ENCODE measurements at places on chromosomes 4 and X.

- no peak for DNase-seq
Observed at GRCh38 chr4:1332686-1333085, 14.3 kb upstream of the UVSSA start.

DNA sequence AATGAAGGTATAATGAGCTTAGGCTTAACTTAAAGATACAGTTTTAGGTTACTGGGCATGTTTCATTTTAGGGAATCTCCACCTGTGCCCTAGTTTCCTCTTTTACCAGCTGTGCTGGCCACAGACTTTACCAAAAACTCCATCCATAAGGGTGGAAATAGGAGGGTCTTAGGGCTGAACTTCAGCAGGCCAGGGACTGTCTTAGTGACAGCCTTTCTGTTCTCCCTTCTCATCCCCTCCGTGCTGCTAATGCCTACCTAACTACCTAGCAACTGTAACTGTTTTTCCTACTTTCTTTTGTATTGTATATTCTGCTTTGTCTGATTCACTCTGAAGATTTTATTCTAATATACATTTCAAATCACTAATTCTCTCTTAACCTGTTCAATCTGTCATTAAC is 1375.3 kb downstream of the PCDH18 start:
- no peak for DNase-seq

DNA sequence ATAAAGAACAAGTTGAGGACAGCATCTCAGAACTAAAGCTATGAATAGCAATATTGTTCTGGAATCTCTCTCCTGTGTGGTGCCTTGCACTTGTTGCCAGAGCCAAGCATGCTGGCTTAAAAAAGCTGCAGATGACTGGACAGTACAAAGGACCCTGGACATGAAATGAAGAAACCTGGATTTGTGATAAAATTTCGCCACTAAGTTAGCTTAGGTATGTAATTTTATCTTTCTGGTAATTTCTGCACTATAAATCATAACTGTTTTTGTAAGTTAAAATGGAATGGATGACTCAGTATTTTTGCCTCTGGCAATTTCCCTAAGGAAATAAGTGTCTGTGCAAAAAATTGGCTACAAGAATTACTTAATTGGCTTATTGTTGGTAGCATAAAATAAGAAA is 317.2 kb downstream of the CAMK2D start:
- no peak for DNase-seq

GRCh38 chr4:13548984-13549546 is 4.8 kb upstream of the NKX3-2 start:
- peak; percentile 79 for DNase-seq

GRCh38 chr4:83574247-83574646 is 38.3 kb downstream of the GPAT3 start:
- no peak for DNase-seq

DNA sequence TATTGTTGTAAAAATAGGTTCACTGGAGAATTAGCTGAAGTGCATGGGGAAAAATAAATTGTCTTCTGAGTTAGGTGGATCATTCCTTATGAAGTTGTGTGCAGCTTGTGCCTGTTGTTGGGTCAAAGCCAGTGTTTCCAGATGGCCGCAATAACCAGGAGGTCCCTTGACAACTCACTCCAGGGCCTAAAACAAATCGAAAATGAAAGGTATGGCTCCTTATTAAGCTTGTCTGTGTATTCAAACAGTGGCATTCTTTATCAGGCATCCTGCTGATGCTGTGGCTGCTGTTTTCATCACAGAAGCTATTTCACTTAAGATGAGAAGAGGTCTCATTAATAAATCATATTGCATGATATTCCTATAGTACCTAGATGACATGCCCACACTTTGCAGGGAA is 80.2 kb downstream of the GRIA2 start:
- no peak for DNase-seq

- no peak for DNase-seq
Observed at GRCh38 chrX:14448406-14448805, 80.9 kb upstream of the GLRA2 start.

DNA sequence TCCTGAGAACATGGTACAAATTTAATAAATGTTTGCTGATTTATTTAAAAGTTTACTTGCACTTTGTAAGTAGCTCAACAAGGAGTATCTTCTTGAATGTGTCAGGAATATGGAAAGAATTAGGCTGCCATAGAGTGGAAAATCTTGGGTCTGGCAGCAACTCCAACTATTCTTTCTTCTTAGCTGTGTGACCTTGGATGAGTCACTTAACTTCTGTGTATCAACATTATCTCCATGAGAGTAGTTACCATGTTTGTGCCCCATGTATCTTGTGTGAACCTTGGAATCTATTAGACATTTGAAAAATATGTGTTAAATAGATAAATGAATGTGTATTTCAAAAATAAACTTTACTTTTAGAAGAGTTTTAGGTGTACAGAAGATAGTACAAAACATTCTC is 348.8 kb downstream of the GBA3 start:
- peak; percentile 45 for DNase-seq
